ENCODE measurements at places on chromosomes 2 and 18.

- DNase-seq = no peak
Measured at GRCh38 chr2:55416786-55417568, 2.7 kb downstream of the CCDC88A start.

DNA sequence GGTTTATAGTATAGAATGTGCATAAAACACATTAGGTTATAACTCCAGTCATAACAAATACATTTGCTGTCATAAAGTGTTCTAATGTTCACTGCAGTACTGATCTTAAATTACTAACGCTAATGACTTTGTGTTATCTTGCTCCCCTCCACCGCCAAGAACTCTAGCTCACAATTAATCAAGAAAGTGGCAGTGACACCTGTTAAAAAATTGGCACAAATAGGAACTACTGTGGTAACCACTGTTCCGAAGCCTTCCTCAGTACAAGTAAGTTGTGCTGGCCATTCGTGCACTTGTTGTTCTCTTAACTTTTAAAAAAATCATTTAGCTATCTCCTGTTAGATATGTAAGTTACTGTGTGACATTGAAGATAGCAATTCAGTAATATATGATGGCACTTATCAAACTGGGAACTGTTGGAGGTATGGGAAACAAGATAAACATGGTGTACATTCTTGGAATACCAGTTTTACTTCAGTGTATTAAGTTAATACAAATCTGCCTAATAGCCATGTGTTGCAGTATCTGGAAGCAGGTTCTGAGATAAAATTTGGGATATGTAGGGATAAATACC is 41.2 kb downstream of the TAF4B start:
- DNase-seq = no peak

- DNase-seq = no peak
Measured at GRCh38 chr2:206805887-206806607, 40.6 kb downstream of the FASTKD2 start.

DNA sequence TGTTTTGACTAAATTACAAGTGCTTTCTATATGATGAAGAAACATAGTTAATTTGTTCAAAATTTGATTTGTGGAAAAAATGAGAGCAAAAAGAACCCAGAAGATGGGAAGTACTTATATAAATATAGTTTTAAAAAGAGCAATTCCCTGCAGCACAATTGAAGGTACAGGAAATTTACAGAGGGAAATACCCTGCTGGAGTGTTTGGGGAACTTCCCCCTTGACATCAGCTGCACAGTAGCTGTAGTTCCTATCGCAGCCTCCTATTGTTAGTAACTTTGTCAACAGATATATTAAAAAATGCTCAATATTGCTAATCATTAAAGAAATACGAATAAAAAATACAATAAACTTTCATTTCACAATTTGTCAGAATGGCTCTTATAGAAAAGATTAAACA is 1118.8 kb upstream of the ZEB2 start:
- no peak for DNase-seq

DNA sequence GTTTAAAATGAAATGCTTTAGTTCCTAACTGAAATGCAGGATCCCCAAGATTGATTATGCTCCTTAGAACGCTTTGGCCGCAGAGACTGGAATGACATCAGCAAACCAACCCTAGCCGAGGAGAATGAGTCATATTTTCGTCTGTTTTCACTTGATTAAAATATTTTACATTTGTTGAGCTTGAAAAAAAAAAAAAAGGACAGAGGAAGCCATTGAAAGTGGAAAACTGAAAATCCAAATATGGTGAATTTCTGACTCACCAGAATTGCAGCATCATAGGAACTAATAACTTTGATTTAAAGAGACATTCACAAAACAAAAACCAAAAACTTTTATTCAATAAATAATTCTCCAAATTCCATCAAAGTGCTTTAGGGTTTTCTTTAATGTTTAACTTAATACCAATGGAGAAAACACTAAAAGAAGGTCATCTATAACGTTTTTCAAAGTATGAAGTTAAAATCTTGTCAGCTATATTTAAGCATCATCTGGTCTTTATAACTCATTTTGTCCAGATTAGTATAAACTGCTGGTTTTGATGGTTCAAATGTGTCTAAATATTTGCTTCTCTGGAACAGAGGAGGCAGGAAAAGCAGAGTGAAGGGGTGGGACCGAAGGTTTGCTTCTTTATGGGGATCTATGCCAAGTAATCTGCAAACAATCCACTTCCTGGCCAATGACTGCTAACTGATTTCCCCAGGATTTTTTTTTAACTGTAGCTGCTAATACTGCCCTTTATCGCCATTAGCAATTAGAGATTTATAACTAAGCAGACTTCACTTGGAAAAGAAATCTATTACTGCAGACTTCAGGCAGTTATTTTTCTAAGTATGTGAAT is 30.9 kb upstream of the COL5A2 start:
- no peak for DNase-seq

- no peak for DNase-seq
Measured at GRCh38 chr18:68662754-68663153, 52.2 kb downstream of the TMX3 start.

- no peak for DNase-seq
Measured at GRCh38 chr18:75809926-75810255, 382.4 kb upstream of the SMIM21 start.

DNA sequence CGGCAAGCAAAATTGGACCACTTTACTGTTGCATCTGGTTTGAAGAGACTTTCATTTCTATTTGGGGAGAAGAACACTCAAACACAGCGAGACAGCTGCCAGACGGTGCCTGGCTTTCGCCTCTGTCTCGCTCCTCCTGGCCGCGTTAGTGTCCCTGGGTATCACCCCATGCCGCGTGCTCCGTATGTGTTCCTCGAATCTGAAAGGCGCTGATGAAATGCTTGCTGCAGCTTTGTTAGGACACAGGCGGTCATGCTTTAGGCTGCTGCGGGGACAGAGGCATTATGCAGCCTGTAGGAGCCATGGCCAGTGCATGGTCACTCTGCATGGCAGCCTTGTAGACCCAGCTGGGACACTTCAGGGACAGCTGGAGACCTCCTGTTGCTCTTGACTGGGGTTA is 53.9 kb downstream of the LDLRAD4 start:
- no peak for DNase-seq

DNA sequence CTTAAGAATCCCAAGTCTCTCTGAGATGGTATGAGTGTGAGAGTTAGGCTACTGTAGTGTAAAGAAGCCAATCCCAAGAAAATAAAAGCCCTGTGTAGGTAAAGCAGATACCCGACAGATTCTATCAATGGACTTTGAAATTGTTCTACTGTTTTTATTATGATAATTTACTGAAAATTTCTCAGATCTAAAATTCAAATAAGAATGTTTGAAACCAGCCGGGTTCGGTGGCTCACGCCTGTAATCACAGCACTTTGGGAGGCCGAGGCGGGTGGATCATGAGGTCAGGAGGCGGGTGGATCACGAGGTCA is 208.3 kb upstream of the SPRED2 start:
- DNase-seq = no peak

- DNase-seq = no peak
Measured at GRCh38 chr2:18182861-18183260, 304.4 kb downstream of the KCNS3 start.

DNA sequence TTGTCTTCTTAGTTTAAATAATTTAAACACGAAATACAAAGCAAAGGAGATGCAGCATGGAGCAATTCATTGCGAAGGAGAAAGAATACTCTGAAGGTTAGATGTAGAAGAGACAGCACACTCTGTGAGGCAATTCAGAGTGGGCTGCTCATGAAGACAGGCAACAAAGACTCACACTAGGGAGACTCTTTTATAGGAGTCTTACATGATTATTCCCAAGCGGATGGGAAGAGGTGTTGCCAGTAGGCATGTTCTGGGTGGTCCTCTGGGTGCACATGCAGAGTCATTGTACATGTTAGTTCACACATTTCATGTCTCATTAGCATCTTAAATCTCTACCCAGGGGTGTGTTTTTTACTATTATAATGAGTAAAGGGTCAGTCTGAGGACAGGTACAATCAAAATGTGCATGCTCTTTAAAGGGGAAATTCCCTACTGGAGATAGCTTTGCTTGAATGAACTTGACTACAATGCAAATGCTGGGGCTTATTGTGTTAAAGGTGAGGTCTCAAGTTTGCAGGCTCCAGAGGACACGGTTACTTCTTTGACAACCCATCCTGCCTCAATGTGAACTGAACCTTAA is 275.5 kb downstream of the CDH19 start:
- DNase-seq = no peak

DNA sequence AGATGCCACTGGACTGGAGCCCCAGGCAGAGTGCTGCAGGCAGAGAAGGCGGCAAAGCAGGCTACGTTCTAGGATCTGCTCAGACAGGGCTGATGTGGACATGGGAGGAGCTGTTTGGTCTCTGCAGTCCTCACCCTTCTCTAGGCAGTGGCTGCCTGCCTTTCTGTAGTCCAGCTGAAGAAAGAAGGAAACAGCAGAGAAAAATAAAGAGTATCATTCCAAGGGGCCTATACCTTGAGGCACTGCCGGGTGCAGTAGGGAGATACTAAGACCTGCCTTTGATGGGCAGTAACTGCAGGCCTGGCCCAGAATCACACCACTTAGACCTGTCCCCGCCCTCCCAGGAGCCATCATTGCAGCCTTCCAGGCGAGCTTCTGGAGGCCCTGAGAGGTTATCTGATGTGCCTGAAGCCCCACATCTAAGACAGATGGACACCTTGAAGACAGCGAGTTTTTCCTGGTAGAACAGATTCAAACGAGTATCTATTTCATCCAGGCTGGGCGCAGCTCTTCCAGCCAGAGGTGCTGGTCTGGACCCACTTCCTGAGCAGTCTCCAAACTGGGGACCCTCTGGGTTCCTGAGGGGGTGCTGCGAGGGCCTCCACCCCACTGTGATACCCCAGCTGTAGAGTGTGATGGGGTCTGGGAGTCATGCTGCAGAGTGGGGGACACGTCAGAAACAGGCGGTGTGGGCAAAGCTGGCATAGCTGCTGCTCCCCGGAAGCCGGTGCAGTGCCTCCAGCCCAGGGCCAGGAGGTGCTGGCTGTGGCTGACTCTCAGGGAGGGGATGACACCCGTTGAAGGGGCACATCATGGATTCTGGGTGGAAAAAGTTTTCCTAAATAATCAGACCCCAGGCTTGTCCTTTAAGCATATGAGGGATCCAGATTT is 87.3 kb upstream of the OTOS start:
- no peak for DNase-seq

DNA sequence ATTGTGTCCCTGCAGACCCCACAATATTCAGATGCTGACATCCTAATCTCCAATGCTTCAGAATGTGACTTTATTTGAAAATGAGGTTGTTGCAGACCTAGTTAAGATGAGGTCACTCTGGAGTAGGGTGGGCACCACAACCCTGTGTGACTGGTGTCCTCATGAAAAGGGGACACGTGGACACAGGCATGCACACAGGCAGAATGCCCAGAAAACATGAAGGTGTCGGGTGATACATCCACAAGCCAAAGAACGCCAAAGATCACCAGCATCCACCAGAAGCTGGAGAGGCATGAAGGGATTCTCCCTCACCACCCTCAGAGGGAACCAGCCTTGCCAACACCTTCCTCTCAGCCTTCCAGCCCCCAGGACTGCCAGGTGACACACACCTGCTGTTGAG is 69.3 kb downstream of the AFF3 start:
- no peak for DNase-seq

DNA sequence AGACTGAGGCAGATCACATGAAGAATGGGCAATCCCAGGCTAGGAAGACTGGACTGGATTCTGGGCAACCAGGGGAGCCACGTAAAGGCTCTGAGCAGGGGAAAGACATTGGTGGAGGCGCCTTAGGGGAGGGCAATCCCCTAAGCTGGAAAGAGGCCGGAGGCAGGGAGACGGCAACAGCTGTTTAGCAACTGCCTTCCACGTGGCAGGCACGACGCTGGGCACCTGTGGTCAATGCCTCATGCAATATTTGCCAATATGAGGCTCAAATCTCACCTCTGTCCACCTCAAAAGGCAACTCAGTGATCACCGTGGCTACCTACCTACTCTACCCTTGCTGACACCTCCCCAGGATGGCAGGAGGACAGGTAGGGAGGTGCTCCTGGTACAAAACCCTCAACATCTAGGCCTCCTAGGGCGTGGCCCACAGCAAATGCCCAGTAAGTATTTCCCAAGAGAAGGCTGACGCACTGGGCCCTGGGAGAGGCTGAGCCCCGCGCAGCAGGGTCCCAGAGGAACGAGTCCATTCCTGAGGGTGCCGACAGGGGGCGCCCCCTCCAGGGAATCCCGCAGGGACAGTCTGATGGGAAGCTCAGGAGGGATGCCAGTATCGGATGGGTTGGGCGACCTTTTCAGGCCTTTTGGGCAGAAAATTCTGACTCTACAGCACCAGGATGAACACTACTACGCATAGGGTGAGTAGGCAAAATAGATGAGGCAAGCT is 8.9 kb downstream of the BOLA3 start:
- no peak for DNase-seq

DNA sequence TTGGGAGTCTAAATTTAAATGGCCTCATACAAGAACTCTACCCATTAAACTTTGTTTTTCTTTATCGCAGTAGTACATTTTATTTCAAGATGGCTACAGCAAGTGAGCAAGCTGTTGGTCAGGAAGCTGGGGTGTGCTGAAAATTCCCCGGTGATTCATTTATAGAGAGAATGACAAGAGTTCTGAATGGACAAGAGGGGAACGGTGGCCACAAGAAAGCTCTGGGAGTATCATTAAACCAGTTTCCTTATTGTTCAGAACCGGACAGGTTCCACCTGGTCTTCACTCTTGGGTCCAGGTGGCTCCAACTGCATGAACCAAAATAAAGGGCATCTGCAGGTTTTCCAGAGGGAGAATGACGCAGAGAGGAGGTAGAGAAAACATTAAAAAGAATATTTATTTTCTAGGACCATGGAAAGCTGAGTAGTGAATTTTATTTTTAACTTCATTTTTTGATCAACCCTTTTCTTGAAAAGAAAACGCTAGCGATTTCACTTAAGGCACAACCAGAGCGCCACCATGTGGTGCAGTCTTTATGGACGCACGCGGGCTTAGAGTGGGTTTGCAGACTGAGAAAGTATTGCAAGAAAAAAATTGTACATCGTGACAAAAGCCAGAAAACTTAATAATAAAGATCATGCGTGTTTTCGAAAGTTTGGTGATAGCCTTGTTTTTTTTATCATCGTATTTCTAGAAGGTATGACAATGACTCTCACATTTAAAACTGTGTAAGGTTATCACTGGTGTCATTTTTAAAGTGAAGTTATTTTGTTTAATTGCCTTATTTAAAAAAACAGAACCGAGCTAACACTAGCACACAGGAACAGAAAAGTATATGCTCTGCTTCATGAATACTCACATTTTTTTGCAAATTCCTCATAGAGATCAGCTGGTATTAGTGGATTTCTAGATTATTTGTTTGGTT is 97.9 kb upstream of the NOL4 start:
- DNase-seq = no peak

GRCh38 chr2:25756536-25756935 is 83.2 kb upstream of the DTNB start:
- DNase-seq = no peak

- DNase-seq = no peak
Measured at GRCh38 chr18:79457239-79457638, 61.5 kb downstream of the NFATC1 start.

- DNase-seq = no peak
Measured at GRCh38 chr2:125643128-125643527, 1012.8 kb upstream of the GYPC start.

- no peak for DNase-seq
Measured at GRCh38 chr2:71596011-71596410, 142.7 kb downstream of the DYSF start.

GRCh38 chr2:68645523-68645922 is 2.1 kb downstream of the PROKR1 start:
- DNase-seq = no peak

- DNase-seq = no peak
Measured at GRCh38 chr2:9720352-9721093, 89.7 kb upstream of the YWHAQ start.

GRCh38 chr2:114518738-114519137 is 76.3 kb downstream of the DPP10 start:
- no peak for DNase-seq

Measured in activated naive CD4-positive, alpha-beta T cell (primary cell).